ENCODE measurements at places on chromosomes 13 and 19.

DNA sequence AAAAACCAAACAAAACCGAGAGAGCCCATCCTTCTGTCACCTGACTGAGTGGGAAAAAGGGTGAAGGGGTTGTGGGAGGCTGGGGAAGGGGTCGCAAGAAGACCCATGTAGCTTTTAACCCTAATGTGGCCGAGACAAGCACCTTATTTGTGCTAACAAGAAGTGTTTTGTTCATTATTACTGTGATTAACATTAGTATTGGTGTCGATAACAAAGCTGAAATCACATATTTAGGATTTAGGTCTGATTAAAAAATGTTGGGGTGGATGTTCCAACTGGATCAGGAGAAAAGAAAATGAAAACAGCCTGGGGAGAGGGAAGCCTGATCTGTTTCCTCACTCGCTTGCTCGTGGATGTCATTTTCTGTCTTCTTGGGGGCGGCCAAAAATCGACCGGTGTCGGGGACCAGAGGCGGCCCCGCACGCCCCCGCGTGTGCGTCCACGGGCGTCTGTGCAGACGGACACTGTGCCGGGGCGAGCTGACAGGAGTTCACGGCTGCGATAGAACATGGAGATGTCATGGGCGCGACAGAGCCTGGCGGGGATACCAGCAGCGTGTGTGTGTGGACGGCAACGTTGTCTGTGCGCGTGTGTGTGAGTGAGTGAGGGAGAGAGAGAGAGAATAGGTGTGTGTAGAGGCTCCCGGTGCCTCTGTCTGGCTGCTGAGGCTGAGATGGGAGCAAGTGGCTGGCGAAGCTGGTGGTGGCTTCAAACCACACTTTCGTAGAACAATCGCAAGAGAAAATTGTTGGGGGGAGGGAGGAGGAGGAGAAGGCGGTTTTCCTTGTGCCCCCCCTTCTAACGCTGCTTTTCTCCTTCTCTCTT lies 29.1 kb downstream of the NFIX start:
- DNase-seq: no peak

- DNase-seq: no peak
Observed at GRCh38 chr19:12947702-12948611, 2.3 kb downstream of the RAD23A start.

DNA sequence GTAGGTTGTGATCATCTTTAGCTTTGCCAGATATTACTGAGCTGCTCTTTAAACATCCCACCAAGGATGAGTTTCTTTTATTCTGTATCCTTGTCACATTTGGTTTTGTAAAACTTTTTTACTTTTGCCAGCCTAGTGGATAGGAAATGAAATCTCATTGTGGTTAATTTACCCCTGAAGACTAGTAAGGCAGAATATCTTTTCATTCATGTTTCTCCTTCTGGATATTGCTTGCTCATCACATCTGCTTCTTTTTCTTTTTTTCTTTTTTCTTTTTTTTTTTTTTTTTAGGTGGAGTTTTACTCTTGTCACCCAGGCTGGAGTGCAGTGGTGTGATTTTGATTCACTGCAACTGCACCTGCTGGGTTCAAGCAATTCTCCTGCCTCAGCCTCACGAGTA lies 31.3 kb downstream of the SIPA1L3 start:
- no peak for DNase-seq

GRCh38 chr19:13952931-13953531 lies 722 bp downstream of the DCAF15 start:
- no peak for DNase-seq

DNA sequence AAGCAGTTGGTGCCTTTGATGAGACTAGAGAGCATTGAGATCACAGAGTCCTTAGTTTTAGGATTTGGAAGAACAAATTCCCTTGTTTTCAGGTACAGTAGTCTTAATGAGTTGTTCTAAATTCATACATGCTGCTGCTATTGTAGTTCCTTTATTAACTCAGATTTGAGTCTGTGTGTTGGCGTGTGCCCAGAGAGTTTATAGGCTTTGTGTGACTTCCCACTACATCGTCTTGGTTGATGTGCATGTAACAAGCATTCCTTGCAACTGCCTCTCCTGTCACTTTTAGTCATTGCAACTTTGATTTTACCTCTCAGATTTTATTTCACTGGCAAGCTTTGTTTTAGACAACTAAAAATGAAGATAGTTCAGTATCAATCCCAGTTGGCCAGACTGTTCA lies 135.5 kb downstream of the ZAR1L start:
- no peak for DNase-seq

DNA sequence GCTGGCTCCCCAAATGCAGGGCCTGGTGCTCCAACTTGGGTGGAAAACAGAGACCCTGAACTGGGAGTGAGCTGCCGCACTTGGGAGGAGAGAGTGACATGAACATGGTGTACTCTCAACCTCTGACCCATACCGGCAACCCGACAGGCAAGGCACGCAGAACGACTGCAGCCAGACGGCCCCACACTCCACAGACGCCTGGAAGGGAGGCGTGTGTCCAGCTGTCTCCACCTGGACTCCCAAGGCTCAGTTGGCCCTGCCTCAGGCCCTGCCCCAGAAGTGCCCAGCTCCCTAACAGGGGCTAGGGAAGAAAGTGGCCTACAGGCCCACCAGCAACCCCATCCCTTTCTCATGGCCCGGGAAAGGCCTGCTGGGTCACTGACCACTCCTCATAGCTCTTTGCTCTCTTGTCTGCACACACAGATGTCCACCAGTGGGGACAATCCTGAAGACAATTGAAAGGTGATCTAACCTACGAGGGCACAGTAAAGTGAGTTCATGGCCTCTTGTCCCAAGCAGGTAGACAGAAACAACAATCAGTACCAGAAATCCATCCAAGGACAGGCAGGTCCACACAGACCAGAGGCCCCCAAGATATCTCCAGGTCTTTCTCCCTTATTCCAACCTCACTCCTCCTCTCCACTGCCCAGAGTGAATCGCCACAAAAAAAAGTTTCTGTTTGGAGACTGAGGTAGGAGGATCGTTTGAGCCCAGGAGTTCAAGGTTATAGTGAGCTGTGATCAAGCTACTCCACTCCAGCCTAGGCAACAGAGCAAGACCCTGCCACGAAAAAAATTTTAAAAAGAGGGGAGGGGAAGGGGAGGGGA lies 28.2 kb downstream of the ELL start:
- DNase-seq: no peak

DNA sequence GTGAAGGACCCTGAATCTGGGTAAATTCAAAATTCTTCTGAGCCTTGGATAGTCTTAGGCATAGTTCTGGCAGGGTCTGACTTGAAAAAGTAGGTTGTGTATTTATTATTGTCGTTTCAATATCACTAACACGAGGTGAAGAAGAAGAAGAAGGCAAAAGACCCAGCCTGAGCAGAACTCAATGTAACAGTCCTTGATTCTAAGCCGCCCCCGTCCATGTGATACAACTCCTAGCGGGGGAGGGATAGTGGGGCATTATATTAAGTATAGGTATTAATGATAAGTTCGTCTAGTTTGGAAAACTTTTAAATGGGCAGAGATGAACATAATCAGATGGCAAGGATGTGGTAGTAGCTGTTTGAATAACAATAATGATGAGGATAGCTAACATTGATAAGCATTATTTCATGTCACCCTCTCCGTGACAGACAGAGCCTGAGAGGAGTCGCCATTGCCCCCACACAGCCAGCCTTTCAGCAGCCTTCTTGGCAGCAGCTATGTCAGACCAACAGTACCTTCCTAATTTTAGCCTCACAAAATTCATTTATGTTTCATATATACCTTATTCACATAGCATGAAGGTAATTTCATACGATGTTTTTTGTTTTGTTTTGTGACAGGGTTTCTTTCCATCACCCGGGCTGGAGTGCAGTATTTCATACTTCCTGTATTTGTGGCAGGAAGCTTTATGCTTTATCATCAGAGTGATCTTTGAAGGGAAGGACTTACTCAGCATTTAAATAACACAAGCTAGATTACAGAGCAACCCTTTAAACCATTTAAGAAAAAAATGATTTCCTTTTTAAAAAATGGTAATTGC lies 64.4 kb upstream of the NPAS1 start:
- DNase-seq: no peak

GRCh38 chr13:47237571-47237970 lies 340.7 kb upstream of the HTR2A start:
- no peak for DNase-seq

DNA sequence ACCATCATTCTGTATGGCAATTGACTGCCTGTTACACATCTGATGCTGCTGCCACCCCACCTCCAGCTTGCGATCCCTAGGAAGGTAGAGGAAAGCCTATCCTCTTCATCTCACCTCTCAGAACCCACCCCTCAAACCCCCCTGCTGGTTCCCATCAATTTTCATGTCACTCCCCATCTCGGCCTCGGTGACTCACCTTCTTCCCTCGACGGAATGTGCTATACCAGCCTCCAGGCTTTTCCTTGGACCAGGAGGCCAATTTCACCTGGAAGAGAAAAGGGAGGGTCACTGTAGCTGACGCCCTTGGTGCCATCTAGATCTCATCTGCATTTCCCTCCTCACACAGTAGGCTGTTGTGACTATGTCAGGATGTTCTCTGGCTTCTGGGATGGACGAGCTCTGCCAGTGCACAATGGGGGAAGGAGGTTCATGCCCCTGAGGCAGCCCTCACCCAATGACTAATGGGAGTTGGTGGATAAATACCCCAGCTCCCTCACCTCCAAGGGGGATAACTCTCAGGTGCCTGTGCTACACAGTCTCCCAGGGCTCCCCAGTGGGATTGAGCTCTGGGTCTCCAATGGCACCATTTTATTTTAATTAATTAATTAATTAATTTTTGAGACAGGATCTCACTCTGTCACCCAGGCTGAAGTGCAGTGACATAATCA lies 26.4 kb upstream of the OLFM2 start:
- DNase-seq: no peak

DNA sequence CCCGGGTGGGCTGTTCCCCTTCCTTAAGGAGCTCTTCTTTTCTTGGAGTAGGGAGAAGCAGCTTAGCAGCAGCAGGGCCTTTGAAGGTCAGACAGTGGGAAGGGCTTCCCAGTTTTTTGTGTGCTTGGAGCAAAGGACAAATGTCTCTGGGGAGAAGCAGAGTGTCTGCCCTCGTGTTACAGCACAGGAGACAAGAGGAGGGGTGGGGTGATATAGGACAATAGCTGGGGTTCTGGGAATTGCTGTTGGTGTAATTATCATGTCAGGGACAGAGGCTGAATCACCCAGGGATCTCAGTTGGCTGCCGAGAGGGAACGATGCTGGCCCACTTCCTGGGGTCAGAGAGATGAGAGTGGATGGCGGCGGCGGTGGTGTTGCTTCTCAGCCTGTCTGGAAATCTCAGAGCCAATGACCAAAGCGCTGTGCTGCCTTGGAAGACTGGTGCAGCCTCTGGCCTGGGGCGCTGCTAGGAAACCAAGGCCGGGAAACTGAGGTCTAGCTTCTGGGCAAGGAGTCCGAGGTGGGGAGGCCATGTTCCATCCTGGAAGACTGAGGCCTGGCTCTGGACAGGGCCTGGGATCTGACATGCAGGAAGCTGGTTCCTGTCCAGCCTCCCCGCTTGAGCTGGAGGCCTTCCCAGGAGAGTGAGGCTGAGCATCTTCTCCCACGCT lies 1.2 kb downstream of the INAFM1 start:
- DNase-seq: no peak

DNA sequence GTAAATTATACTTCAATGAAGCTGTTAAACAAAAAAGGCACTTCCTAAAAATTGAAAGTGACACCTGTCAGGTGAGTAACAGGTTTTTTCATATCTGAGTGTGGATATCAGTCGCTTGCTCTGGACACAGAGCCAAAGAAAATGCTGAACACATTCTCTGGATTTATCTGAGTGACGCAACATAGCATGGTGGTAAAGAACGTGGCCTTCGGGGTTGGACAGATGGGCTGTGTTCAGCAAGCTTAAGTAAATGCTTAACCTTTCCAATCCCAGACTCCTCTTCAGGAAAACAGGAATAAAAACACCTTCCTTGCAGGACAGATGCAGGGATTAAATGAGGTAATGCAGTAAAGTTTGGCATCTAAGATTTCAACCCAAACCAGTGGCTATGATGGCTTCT lies 132.0 kb downstream of the FOXO1 start:
- DNase-seq: no peak

GRCh38 chr13:38990693-38991092 lies at the start of gene STOML3:
Gene STOML3 (minus strand): TSS chr13:38990831. CDS start chr13:38990721, 110 bp downstream.
- DNase-seq: no peak

- DNase-seq: no peak
Observed at GRCh38 chr19:39517432-39517831, 2.5 kb downstream of the SELENOV start.

GRCh38 chr19:48819366-48819816 lies 8.6 kb upstream of the BCAT2 start:
- peak; percentile 85 for DNase-seq

DNA sequence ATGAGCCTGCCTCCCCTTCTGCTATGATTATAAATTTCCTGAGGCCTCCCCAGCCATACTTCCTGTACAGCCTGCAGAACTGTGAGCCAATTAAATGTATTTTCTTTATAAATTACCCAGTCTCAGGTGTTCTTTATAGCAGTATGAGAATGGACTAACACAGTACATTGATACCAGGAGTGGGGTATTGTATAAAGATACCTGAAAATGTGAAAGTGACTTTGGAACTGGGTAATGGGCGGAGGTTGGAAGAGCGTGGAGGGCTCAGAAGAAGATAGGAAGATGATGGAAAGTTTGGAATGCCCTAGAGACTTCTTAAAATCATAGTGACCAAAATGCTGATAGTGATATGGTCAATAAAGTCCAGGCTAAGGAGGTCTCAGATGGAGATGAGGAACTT lies 32.8 kb downstream of the NEK5 start:
- DNase-seq: no peak

- DNase-seq: no peak
Observed at GRCh38 chr19:11005521-11005920, 44.7 kb downstream of the SMARCA4 start.

DNA sequence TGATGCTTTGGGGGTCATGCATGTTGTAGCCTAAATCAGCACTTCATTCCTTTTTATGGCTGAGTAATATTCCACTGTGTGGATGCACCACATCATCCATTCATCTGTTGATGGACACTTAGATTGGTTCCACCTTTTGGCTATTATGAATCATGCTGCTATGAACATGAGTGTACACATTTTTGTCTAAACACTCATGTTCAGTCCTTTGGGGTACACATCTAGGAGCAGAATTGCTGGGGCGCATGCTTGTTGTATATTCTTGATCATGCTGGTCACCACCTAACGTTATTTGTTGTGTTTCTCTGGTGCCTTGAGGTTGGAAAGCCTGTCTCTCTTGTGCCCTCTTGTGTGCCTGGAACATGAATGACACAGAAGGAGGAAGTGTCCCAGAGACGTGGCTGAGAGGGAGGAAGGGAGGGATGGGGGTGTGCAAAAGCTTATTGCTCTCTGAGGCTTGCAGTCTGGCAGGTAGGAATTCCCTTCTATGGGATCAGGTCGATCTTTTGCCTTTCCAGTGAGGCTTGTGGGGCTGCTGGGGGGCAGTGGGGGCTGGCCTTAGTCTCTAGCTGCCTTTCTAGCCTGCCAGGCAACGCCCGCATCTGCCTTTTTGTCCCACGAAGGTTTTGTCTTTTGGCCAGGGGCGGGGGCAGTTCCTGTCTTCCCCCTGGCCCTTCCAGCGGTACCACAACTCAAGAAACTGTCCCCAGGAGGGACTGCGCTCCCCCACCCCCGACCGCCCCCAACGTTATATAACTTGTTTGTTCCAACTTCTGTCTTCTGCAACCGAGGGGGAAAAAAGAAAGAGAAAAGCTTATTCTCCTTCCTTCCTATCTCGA lies 7.6 kb downstream of the KLHL26 start:
- DNase-seq: no peak

- no peak for DNase-seq
Observed at GRCh38 chr13:96958286-96958891, 35.9 kb downstream of the OXGR1 start.

- DNase-seq: no peak
Observed at GRCh38 chr19:18637673-18638630, 1.1 kb downstream of the KLHL26 start.

- no peak for DNase-seq
Observed at GRCh38 chr19:33535226-33535625, 13.6 kb upstream of the PEPD start.

GRCh38 chr13:78958006-78958405 lies 299.1 kb upstream of the OBI1 start:
- DNase-seq: no peak

Measured in NCI-H446 (cell line).